ENCODE measurements at places on chromosomes 1 and 21.

- no peak for DNase-seq
Observed at GRCh38 chr21:45543371-45543709, 1.1 kb upstream of the SLC19A1 start.

GRCh38 chr1:39825432-39825941, 36.8 kb upstream of the BMP8B start:
- no peak for DNase-seq

DNA sequence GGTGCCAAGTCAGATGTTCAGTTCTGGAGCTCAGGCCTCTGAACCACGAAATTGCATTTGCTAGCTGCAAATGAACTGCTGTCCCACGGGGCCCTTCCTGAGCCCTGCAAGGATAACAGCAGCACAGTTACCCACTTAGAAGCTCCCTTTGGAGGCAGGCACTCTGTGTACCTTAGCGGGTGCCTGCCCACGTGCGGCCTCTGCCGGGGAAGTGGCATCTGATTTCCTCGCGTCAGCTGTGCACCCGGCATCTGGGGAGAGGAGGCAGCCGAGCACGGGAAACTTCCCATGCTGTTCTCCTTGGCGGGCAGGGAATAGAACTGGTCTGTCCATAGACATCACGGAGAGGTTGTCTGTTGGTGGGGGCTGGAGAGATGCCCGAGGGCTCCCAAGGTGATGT, 148.0 kb upstream of the C1orf174 start:
- no peak for DNase-seq

- DNase-seq, result no peak
Observed at GRCh38 chr1:156226116-156226538, 13.3 kb downstream of the PMF1 start.
